Central memory CD4-positive, alpha-beta T cell (primary cell): ENCODE measurements at places on chromosomes 3 and 15.

DNA sequence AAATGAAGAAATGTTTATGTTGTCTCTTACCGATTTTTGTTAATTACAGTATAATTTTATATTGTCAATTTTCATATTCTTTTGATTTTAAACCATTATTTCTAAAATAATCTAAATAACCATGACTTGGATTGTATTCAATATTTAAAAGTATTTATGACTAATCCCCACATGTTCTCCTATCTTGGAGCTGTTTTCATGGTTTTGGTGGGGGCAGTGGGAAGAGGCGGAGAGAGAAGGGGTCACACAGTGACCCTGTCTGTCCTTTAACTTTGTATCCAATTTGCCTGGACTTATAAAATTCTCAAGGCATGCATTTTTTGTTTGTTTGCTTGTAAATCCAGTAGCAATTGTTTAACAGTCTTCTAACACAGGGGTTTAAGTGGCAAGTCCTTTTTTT lies 407.4 kb downstream of the NTRK3 start:
- DNase-seq: no peak

- DNase-seq: no peak
These were observed 7.9 kb downstream of the MESP2 start for GRCh38 chr15:89783861-89784685.

GRCh38 chr3:111859061-111859973 lies at the start of gene PHLDB2:
Gene PHLDB2 (plus strand): TSS chr3:111859265. CDS start chr3:111884078, 24,813 bp downstream.
- DNase-seq: peak; percentile 54

GRCh38 chr3:18559331-18559842 lies 134.2 kb upstream of the SATB1 start:
- DNase-seq: peak; percentile 35

GRCh38 chr3:30539772-30540171 lies 66.6 kb upstream of the TGFBR2 start:
- no peak for DNase-seq

DNA sequence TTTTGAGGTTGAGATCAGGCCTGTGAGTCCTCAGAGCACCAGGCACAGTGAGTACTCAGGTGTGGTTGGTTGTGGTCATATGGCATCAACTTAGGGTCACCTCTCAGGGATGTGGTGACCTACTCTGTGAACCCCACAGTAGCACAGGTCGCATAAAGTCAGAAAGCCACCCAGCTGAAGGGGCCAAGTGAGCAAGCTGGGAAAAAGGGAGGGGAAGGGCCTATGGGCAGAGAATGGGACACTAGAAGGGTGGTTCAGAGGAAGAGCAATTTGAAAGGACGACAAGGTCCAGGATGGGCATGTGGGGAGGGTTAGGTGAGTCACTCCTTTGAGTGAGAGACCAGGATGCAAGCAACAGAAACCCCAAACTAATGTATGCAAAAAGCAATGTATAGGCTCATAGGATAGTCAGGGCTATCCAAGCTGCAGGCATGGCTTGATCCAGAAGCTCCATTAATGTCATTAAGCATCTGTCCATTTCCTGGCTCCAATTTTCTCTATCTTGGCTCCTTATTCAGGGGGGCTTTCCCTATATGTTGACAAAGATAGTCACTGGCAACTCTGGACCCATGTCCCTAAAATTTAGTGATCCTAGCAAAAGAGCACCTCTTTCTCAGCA lies 33.5 kb downstream of the HMCES start:
- no peak for DNase-seq

GRCh38 chr3:188670446-188670845 lies 501.3 kb upstream of the TPRG1 start:
- DNase-seq: no peak

- DNase-seq: no peak
These were observed 29.4 kb downstream of the NBEAL2 start for GRCh38 chr3:47008851-47009224.

GRCh38 chr3:114700637-114701234 lies 406.9 kb downstream of the TIGIT start:
- DNase-seq: no peak
